ENCODE measurements at places on chromosomes 4 and X.

DNA sequence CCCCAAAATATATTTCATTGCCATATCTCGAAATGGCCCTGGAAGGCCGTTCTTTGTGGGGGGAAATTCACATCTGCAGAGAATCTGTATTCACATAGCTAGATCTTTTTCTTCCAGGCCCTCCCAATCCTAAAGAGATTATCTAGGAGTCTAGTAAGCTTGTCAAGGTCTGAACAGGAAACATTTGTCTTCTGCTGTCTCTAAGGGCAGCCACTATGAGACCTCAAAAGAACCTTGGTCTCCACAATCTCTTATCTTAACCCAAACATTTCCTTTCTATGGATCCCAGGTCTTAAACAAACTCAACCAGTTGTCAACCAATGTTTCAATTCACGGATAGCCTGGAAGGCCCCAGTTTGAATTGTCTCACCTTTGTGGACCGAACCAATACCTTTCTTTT is 45.0 kb downstream of the CRLF2 start:
- no peak for DNase-seq

- no peak for DNase-seq
These were observed 22.8 kb downstream of the GUF1 start for GRCh38 chr4:44701037-44701436.

- no peak for DNase-seq
These were observed 39.5 kb upstream of the ZFX start for GRCh38 chrX:24110069-24110468.

GRCh38 chrX:53831662-53832635 is 145.4 kb upstream of the HUWE1 start:
- DNase-seq = peak; percentile 34

DNA sequence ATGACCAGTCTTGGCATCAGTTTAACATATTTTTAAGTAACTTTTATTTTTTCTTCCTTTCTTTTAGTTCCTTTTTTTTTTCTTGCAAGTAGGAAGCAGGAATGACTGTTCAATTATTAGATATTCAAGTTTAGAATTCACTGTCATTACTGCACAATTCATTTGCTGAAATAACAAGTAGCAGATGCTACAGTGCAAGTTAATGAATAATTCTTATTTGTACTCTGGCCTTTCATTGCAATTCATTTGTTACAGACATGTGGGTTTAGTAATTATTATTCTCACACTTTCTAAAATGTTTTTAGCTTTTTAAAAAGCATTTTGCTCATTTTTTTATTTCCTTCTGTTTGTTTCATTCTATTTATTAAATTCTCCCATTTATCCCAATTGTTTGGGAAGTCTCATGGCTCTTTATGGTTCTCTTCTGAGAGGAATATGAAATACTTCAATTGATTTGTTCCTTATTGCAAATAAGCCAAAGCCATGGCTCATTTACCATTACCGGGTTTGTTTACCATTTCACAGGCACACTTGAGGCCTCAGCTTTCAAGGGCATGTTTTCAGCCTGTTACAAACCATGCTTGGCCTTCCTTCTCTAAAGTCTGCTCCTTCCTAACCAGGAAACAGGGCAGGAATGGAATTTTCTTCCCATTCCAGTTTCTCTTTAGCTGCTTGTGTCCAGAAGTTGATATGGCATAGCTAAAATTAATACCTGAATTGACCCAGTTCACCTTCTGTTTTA is 4.6 kb upstream of the DCAF4L1 start:
- no peak for DNase-seq

- DNase-seq = no peak
These were observed 183.3 kb downstream of the ZIC3 start for GRCh38 chrX:137749246-137749645.

DNA sequence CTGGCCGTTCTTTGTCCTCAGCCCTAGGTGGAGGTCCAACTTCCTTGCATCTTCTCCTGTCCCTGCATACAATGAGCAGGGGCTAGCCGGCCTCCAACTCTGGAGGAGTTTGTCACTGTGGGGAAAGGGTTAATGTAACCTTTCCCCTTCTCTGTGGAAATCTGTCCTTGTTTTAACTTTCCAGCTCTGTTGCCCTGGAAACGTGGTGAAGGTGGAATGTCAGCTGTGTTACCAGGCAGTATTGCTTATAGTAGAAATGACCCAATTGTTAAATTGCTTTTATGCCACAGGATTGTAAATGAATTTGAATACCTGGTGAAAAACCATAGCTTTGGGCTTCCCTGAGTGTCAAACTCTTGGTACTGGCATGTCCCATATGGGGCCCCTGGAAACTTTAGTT is 131.6 kb upstream of the SCML1 start:
- DNase-seq = no peak

DNA sequence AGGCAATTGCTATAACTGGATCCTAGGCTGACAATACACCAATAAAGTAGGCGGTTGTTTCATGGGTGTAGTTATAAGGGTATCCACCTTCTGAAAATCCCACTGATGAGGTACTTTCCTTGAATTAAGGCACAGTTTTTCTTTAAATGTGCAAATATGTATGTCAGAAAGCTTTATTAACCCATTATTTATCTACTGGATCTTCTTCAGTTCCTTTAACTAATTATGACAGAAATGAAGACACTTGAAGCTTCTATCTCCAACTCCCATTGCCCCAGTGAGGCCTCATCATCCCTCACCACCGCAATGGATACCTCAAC is 159.6 kb upstream of the KLF3 start:
- no peak for DNase-seq

DNA sequence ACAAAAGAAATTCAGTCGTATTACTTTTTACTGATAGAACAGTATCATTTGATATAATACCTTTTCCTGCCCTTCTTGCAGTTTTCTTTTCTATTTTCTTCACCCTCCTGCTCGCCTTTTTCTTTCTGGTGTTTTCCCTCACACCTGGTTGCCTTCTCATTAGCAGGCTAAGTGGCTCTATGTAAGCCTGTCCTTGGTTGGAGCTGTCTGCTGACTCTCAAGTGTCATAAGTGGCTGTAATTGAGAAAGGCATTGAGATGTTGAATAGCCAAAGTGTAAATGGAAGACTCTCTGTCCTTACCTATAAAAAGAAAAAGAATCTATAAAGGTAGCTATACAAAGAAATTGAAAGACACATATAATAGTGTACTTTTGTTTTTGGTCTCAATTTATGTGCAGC is 180.7 kb downstream of the ADGRL3 start:
- DNase-seq = no peak

- no peak for DNase-seq
These were observed 6.2 kb downstream of the TMEM131L start for GRCh38 chr4:153472122-153473037.

- DNase-seq = no peak
These were observed 46.6 kb downstream of the SHROOM2 start for GRCh38 chrX:9832811-9833210.

DNA sequence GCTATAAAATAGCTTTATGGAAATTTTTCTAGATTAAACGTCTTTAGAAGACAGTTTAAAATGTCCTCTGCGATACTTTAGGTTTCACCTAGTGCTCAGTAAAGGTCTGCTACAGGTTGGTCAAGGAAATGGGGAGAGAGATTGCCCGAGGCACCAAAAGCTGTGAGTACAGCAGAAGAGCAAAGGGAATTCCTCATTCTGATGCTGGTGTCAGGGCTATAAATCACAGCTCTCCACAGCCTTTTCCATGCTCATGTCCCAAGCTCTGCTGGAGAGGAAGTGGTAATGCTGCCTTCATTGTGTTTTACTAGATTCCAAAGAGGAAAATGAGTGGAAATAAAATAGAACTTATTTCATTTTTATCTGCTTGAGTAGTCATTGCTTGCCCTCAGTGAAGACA is 2060.4 kb downstream of the ARAP2 start:
- no peak for DNase-seq

DNA sequence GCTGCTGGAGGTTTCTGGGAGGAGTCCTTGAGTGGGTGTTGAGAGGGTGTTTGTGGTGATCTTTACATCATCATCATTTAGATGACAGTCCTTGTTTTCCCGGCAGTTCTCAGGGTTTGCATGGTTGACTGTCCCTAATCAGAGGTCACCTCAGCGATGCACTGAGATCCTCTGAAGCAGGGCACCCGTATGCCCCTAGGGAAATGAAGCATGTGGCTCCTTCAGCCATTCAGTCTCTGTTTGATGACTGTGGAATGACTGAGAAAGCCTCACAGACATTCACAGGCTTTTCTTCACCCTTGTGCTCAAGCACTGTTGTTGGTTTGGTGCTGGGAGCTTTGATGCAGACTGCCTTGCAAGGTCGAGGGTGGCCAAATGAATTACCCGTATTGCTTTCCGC is 474.7 kb downstream of the SPRY1 start:
- DNase-seq = no peak

GRCh38 chr4:6687947-6688878 is 5.5 kb upstream of the S100P start:
- DNase-seq = no peak

DNA sequence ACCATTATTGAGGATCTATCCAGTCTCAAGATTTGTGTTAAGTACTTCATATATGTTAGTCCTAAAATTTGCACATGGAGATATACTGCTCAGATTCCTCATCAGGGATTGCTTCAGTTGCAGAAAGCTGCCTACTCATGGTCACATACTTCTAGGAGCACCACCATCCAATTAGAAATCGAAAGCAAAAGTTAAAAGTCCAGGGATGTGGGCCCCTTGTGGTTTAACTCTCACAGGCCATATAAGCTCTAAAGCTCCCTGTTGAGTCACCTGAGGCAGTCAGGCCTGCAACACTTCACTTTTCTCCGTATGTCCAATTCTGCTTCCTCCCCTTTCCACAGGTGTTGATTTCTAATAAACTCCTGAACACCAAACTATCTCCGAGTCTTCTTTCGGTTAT is 84.2 kb downstream of the CNOT6L start:
- DNase-seq = peak; percentile 26

DNA sequence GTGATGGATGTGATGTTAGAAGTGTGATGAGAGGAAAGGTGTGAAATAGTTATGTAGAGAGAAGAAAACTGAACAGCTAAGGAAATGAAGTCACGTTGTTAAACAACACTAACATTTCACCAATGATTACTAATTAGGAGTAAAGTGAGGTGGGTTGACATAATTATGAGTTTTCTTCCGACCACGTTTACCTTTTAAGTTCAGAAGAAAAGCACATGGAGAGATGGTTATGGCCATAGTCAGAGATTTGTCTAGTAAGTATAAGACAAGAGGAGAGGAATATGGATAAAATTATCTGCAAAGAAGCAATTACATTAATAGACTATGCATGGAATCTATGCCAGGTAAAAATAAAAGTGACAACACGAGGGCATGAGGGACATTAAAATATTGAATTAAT is 551.3 kb upstream of the TECRL start:
- no peak for DNase-seq

DNA sequence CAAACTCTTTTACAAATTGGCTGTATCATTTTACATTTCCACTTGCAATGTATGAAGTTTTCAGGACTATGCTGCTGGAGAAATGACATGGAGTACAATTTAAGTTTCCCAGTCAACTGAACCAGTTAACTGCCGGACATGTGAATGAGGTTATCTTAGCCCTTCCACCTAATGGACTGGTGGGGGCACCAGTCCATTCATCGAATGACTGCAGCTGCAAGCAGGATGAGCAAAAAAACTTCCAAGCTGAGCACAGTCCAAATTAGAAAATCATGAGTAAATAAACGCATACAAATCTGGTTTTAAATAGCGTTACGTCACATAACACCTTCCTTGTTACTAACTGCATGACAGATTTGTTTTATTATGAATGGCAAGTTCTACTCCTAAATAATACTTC is 1131.5 kb downstream of the PCDH18 start:
- no peak for DNase-seq

DNA sequence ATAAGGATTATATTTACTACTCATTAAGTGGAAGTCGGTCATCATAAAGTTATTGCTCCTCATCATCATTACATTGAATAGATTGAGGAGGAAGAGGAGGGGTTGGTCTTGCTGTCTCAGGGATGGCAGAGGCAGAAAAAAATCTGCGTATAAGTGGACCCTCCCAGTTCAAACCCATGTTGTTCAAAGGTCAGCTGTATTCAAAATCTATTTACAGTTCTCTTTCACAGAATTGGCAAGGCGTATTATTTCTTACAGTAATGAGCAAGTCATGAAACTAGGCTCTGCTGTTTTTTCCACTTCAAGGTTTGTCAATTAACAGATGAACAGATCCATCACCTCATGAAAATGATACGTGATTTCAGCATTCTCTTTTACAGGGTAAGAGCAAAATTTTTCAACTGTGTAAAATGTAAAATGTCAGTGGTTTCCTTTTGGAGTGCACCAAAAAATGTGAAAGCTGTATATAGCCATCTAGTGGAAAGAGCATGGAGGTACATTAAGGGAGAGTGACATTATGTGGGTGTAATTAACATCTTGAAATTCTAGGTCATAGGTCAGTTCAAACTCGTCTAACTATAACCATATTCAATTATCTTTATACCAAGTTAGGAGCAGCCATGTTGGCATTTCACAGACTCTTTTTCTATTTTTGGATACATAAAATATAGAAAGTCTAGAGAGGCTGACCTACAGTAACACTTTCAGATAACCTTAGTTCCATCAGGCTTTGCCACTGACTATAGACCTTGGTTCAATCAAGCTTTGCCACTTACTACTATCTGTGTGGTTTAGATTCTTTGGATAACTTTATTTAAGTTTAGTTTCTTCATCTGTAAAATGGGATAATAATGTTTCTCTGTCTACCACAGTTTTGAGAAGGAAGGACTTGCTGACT is 30.1 kb downstream of the NEIL3 start:
- no peak for DNase-seq

GRCh38 chr4:185886832-185887524 is 75.0 kb upstream of the SORBS2 start:
- no peak for DNase-seq

DNA sequence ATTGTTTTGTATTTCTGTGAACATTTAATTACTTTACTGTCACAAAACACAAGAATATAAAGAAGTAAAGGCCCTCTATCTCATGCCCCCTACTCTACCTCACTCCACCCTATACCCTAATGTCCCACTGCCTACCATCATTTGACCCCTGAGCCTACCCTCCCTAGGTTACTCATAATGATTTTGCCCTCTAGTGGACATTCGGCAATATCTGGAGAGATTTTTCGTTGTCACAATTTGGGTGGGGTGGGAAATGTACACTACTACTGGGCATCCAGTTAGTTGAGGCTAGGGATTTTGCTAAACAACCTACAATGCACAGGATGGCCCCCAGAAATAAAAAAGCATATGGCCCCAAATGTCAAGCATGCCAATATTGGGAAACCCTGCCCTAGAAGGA is 10.2 kb downstream of the TEX13A start:
- no peak for DNase-seq

GRCh38 chr4:154707877-154708276 is 35.9 kb upstream of the LRAT start:
- DNase-seq = no peak

DNA sequence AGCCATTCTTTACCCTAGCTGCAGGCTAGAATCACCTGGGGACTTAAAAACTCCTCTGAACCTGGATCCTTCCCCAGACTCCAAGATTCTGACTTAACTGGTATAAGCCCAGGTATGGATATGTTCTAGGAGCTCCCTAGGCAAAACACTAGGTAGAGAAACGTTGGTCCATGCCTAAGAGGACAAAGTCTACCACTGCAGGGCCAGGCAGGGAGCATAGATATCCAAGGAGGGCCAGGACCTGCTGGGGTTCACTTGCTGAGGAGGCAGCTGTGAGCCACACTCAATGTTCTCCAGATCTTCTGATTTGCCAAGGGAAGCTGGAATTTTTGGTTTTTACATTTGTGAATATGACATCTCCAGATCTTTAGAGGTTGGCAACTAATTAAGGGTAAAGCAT is 48.6 kb upstream of the TRIM2 start:
- no peak for DNase-seq

GRCh38 chr4:11328401-11328800 is 100.3 kb downstream of the HS3ST1 start:
- no peak for DNase-seq
